Activated CD4-positive, alpha-beta memory T cell treated with anti-CD3 and anti-CD28 coated beads for 36 hours (primary cell): ENCODE measurements at places on chromosomes 11 and 22. TPM values are rescaled to one million over a fixed set of nuclear protein-coding genes. Genes with fewer than 3 reads are reported as not detected.
A peak's percentile ranks its signal among the peaks of the same experiment; 100 is the strongest.

The C11orf87 gene
- total RNA-seq, result not detected

- H3K4me1 ChIP-seq, result no peaks in the 10 kb centered on the region
- H3K4me3 ChIP-seq, result no peak overlapping the region
- no peak for DNase-seq
- H3K27me3 ChIP-seq, result peaks cover 1% of the 10 kb centered on the region
- peaks cover 3% of the 10 kb centered on the region for H3K36me3 ChIP-seq
Observed at GRCh38 chr11:129143335-129143734, 48.8 kb downstream of the ARHGAP32 start.

The SMCO4 gene
- total RNA-seq, result 40.9 TPM

- no peak for DNase-seq
- H3K27me3 ChIP-seq, result no peaks in the 10 kb centered on the region
- H3K4me1 ChIP-seq, result peaks cover 11% of the 10 kb centered on the region
- H3K4me3 ChIP-seq, result no peak overlapping the region
Observed at GRCh38 chr11:9750551-9750950, 86.7 kb downstream of the SWAP70 start.

DNA sequence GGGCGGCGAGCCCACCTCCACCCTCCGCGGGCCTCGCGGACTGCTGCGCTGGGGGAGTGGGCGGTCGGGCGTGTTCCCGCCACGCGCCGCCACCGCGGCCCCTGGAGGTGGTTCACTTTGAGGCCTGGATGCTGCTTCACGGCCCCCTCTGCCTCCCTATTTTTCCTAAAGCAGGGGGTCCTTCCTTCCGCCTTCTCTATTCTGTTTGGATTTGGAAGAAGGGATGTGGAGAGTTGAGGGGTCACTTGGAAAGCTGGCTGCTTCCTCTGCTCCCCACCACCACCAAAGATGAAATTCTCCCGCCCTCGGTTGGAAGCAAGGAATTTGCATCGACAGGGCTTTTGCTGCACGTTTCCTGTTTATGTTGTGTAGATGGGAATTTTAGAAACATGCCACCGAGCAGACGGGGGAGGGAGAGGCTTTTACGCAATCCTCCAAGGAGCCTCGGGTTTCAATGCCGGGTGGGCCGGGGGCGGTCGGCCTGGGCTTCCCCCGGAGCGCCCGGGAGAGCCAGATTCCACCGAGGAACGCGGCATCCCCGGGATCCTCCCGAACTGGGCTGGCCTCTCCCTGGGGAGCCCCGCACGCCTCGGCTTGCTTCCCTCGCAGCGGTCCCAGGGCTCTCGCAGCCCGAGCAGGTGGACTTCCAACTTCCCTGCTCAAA lies 403 bp upstream of the SBF2 start:
- peak overlapping the region; percentile 74 for H3K4me3 ChIP-seq
- peaks cover 32% of the 10 kb centered on the region for H3K27me3 ChIP-seq
- H3K27ac ChIP-seq, result no peak overlapping the region
- no peaks in the 10 kb centered on the region for H3K36me3 ChIP-seq

The IFITM10 gene
- total RNA-seq, result 0.29 TPM

The GAL3ST3 gene
- not detected for total RNA-seq

DNA sequence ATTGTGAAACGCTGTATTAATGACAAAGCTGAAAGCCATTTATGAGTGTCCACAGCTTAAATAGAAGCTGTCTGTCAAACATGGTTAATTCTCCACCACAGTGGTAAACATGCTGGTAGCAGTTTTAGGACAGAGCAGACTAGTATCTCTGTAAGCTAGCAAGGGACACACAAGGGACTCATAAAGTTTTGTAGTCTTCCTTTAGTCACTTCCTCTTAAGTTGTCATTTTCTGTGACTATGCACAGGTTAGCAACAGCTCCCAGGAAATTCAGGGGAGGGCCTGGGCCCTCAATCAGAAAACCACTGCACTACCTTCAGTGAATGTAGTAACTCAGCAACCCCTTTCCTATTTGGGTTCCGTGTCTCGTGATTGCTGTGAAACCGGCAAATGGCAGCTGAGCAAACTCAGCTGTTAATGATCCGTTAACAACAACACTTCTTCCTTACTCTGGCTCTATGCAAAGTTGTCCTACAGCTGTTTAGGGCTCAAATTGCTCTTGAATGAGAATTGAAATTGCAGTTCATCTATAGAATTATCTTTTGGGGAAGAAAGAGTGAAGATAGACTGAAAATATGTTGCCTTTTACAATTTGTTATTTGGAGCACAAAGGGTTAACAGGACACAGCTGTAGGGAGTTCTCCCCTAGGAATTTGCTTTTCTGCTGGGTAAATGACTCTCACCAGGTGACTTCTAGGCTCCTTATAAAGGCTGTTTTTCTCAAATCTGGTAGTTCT lies at the start of gene MMP26:
Gene MMP26, plus strand, starts transcription at position 731 of the 736 bp plus-strand sequence.
- DNase-seq, result no peak
- no peak within 1 kb of the TSS for H3K4me3 ChIP-seq
- peaks cover 12% of the 10 kb centered on the region for H3K27me3 ChIP-seq
- H3K4me1 ChIP-seq, result peaks cover 4% of the 10 kb centered on the region
- H3K36me3 ChIP-seq, result no peaks in the 10 kb centered on the region

- H3K4me1 ChIP-seq, result peaks cover 10% of the 10 kb centered on the region
- H3K36me3 ChIP-seq, result no peaks in the 10 kb centered on the region
- H3K27ac ChIP-seq, result no peak overlapping the region
- H3K4me3 ChIP-seq, result no peak overlapping the region
- no peaks in the 10 kb centered on the region for H3K27me3 ChIP-seq
- DNase-seq, result no peak
Observed at GRCh38 chr11:102611291-102611690, 13.8 kb downstream of the MMP20 start.
